B cell (primary cell): ENCODE measurements at places on chromosomes 6 and 20. TPM values are rescaled to one million over a fixed set of nuclear protein-coding genes. Genes with fewer than 3 reads are reported as not detected.

Gene OR2B6
- not detected in 2 replicates for total RNA-seq

Gene KCNK16
- not detected in 2 replicates for total RNA-seq

Gene HELZ2
- total RNA-seq, result 52.6 and 53.7 TPM in 2 replicates

Gene PTCHD4
- not detected in 2 replicates for total RNA-seq

Gene CTCFL
- not detected in 2 replicates for total RNA-seq

Gene NNAT
- not detected in 2 replicates for total RNA-seq

Gene TMEM170B
- total RNA-seq, result 3.2 and 3.4 TPM in 2 replicates

Gene BMP6
- 2.2 and 2.9 TPM in 2 replicates for total RNA-seq

Gene GTSF1L
- 0.84 TPM in 1 of 2 replicates, not detected in the other for total RNA-seq

Gene HSPA1A
- 58.8 and 61.2 TPM in 2 replicates for total RNA-seq

DNA sequence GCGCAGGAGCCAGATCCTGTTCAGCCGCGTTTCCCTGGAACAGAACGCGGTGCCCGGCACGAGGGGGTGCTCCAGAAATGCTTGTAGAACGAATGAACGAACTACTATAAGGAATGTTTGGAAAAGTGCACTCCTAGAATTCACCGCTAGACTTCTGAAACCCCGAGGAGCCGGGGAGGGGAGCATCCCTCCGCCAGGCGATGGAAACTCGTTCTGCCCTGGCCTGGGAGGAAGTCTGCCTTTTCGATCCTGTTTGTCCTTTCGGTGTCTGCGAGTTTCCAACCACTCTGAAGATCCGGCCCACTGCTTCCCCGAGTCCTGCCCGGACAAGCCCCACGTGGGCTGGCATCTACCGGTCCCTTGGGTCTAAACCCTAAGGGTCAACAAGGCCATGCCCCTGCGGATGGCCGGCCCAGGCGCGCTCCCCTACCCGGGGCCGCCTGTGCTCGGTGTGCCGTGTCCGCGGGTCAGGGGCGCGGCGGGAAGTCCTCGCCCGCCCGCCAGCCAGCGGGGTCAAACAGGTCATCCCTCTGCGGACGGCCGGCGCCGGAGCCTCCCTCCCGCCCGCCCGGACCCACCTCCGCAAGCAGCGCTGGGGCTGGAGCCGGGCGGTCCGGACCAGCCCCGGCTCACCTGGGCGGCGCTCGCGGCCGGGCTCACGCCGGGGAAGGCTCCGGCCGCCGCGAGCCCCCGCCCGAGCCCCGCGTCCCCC, 526 bp downstream of the SULF2 start:
- H3K27me3 ChIP-seq, result peaks cover 17% of the 10 kb centered on the region
- H3K36me3 ChIP-seq, result no peaks in the 10 kb centered on the region
- peak overlapping the region; percentile 65 for H3K4me3 ChIP-seq
- H3K4me1 ChIP-seq, result peaks cover 19% of the 10 kb centered on the region
- no peak overlapping the region for H3K27ac ChIP-seq
- peak; percentile 40 for DNase-seq

- peaks cover 68% of the 10 kb centered on the region for H3K4me1 ChIP-seq
- H3K36me3 ChIP-seq, result peaks cover under 1% of the 10 kb centered on the region
- H3K4me3 ChIP-seq, result peak within 1 kb of the TSS; percentile 62
Observed at GRCh38 chr6:41200901-41201763, at the start of gene TREML2. TREML2 (minus strand) TSS chr6:41201149; CDS start chr6:41201008, 141 bp downstream.

DNA sequence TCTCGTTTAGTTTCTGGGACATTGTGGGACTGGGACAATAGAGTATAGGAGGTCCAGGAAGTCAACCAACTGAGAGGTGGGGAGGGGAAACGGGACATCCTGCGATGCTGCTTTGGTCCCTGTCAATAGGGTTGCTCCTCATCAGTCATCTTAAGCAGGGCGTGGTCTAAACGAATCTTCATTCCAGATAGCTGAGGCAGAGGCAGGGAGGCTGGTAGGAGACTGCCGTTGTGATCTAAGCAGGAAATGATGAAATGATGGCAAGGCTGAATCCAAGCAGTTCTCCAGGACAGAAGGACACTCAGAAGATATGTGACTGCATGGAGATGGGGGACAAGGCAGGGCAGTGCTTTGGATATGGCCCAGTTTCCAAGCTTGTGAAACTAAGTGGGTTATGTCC, 953.4 kb downstream of the KIF16B start:
- no peak overlapping the region for H3K4me3 ChIP-seq
- no peaks in the 10 kb centered on the region for H3K27me3 ChIP-seq
- no peaks in the 10 kb centered on the region for H3K36me3 ChIP-seq
- H3K27ac ChIP-seq, result no peak overlapping the region

DNA sequence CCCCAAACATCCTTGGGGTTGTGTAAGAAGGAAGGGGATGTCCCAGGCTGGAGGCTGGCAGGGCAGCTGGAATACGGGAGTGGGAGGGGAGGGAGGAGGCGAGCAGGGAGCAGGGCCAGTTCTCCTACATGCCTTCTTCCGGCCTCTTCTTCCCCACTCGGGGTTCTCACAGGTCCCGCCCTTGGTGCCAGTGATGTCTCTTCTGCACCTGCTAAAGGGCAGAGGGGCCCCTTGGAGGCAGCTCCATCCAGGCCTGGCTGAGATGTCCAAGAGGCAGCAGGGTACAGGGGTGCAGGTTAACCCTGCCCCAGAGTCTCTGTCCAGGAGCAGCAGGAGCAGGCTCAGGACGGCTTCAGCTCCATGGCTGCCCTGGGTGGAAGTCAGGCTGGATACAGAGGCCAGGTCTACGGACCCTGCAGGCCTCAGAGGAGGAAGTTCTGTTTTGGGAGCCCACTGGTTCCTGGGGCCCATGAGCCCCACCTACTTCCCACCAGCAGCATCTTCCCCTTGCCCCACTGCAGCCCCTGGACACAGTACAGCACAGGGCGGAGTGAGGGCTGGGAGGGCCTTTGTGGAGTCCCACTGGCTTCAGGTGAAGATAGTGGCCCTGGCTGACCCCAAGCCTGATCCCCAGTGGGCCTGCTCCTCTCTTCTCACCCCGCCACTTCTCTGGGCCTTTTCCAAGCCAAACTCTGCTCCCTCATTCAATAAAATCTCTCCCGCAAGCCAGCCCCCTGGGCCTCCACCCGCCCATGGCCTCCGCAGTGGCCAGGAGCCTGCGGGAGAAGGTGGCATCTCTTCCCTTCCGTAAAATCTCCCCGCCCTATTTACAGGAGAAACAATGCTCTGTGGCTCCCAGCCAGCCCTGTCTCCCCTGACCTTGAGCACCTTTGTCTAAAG, 60.4 kb downstream of the YTHDF1 start:
- no peaks in the 10 kb centered on the region for H3K36me3 ChIP-seq
- H3K27ac ChIP-seq, result no peak overlapping the region
- peaks cover 3% of the 10 kb centered on the region for H3K4me1 ChIP-seq
- DNase-seq, result no peak
- H3K4me3 ChIP-seq, result no peak overlapping the region

DNA sequence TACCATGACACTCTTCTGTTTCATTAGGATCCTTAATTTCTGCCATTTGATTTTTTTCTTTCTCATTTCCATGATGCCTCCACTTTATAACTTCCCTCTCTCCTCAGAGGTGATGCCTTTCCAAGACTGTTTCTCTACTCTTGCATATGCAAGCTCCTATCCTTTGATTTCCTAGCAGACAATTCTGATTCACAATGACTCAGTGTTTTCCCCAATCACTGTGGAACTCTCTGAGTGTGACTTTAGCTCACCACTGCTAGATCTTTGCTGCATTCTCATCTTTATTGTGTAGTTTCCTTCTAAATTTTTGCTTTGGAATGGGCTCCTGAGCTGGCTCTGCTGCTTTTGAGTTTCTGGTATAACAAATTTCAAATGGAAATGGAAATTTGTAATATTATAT, 184.9 kb downstream of the TINAG start:
- H3K4me3 ChIP-seq, result no peak overlapping the region
- no peak for DNase-seq
- H3K27ac ChIP-seq, result no peak overlapping the region
- no peaks in the 10 kb centered on the region for H3K4me1 ChIP-seq
- no peaks in the 10 kb centered on the region for H3K27me3 ChIP-seq

- H3K4me3 ChIP-seq, result peak overlapping the region; percentile 39
- H3K27ac ChIP-seq, result no peak overlapping the region
- DNase-seq, result peak; percentile 51
- H3K27me3 ChIP-seq, result peaks cover 25% of the 10 kb centered on the region
Observed at GRCh38 chr20:34215711-34216381, 25.4 kb upstream of the ASIP start.

DNA sequence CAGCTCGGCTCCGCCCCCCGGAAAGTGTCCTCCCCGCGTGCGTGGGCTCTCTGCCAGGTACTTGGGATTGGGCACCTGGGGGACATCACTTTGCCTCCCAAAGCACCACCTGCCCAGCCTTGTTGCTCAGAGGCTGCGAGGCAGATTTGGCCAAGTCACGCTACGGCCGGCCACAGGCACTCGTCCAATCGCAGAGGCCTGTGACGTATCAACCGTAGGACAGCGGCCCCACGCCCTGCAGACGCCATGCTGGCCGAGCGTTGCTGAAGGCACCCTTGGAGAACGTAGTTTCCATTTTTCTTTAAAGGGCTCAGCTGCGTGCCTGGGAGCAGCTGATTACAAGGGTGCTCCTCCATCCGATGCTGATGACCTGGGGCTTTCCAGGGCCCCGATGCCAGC, 3.1 kb downstream of the NTSR1 start:
- H3K27ac ChIP-seq, result no peak overlapping the region
- no peak for DNase-seq
- no peak overlapping the region for H3K4me3 ChIP-seq
- H3K27me3 ChIP-seq, result no peaks in the 10 kb centered on the region
- H3K4me1 ChIP-seq, result no peaks in the 10 kb centered on the region
- H3K36me3 ChIP-seq, result no peaks in the 10 kb centered on the region

GRCh38 chr6:48229841-48230240, 118.8 kb upstream of the PTCHD4 start:
- H3K4me1 ChIP-seq, result no peaks in the 10 kb centered on the region
- no peak overlapping the region for H3K4me3 ChIP-seq
- no peaks in the 10 kb centered on the region for H3K36me3 ChIP-seq
- H3K27me3 ChIP-seq, result no peaks in the 10 kb centered on the region
- DNase-seq, result no peak
- H3K27ac ChIP-seq, result no peak overlapping the region

DNA sequence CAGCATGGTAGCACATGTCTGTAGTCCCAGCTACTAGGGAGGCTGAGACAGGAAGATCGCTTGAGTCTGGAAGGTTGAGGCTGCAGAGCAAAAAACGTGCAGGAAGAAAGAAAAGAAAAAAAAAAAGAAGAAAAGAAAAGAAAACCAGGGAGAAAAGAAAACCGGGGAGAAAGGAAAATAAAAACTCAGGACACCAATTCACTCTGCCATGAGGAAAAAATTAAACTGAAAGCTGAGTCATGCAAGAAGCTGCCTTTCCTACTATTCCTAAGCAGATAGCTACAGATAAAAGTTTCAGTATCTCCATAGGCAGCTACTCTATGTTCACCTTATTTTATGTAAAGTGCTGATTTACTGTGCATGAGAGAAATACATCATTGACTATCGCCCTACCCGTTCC, 10.5 kb downstream of the PTGIS start:
- no peaks in the 10 kb centered on the region for H3K36me3 ChIP-seq
- H3K27ac ChIP-seq, result no peak overlapping the region
- DNase-seq, result no peak
- no peak overlapping the region for H3K4me3 ChIP-seq
- no peaks in the 10 kb centered on the region for H3K4me1 ChIP-seq

GRCh38 chr20:39547546-39548408, 585.6 kb downstream of the DHX35 start:
- H3K36me3 ChIP-seq, result no peaks in the 10 kb centered on the region
- H3K4me1 ChIP-seq, result peaks cover 5% of the 10 kb centered on the region
- H3K27ac ChIP-seq, result no peak overlapping the region
- H3K4me3 ChIP-seq, result no peak overlapping the region

DNA sequence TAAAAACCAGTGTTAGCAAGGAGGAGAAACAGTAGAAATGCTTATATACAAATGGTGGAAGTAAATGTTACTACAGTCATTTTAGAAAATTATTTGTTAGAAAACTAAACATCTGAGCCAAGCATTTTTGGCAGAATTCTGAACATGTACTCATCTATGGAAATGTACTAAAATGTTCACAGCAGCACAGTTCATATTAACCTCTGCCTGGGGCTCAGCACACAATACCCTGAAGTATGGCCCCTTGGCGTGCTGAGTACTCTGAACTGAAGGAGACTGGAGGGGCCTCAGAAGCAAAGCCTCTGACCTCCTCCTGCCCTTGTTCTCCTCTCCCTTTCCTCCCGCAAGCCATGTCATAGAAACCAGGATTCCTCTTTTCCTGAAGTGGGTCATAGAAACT, 66.2 kb upstream of the RALGAPA2 start:
- no peaks in the 10 kb centered on the region for H3K27me3 ChIP-seq
- H3K4me1 ChIP-seq, result no peaks in the 10 kb centered on the region
- no peak for DNase-seq
- H3K4me3 ChIP-seq, result no peak overlapping the region

GRCh38 chr20:49508435-49509199, 26.1 kb upstream of the KCNB1 start:
- H3K4me3 ChIP-seq, result no peak overlapping the region
- H3K27me3 ChIP-seq, result peaks cover 22% of the 10 kb centered on the region
- no peaks in the 10 kb centered on the region for H3K4me1 ChIP-seq
- no peaks in the 10 kb centered on the region for H3K36me3 ChIP-seq
- DNase-seq, result peak; percentile 36
- H3K27ac ChIP-seq, result no peak overlapping the region

DNA sequence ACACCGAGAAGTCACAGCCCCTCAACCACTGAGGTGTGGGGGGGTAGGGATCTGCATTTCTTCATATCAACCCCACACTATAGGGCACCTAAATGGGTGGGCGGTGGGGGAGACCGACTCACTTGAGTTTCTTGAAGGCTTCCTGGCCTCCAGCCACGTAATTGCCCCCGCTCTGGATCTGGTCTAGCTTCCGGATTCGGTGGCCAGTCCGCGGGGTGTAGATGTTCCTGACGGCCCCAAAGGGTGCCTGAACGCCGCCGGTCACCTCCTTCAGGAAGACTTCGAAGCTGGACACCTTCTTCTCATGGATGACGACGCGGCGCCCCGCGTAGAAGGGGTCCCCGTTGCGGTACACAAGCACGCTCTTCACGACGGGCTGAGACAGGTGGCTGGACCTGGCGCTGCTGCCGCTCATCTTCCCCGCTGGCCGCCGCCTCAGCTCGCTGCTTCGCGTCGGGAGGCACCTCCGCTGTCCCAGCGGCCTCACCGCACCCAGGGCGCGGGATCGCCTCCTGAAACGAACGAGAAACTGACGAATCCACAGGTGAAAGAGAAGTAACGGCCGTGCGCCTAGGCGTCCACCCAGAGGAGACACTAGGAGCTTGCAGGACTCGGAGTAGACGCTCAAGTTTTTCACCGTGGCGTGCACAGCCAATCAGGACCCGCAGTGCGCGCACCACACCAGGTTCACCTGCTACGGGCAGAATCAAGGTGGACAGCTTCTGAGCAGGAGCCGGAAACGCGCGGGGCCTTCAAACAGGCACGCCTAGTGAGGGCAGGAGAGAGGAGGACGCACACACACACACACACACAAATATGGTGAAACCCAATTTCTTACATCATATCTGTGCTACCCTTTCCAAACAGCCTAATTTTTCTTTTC, at the start of gene DCDC2:
TSS of gene DCDC2 (minus strand) at position 724 of the 883 bp plus-strand sequence. CDS start at position 415, 309 bp downstream.
- H3K27me3 ChIP-seq, result no peaks in the 10 kb centered on the region
- peaks cover 23% of the 10 kb centered on the region for H3K4me1 ChIP-seq
- no peaks in the 10 kb centered on the region for H3K36me3 ChIP-seq
- peak within 1 kb of the TSS; percentile 45 for H3K4me3 ChIP-seq

GRCh38 chr6:118893064-118893806, 717 bp upstream of the ASF1A start:
- peak overlapping the region; percentile 84 for H3K27ac ChIP-seq
- no peaks in the 10 kb centered on the region for H3K27me3 ChIP-seq
- peaks cover 31% of the 10 kb centered on the region for H3K4me1 ChIP-seq
- no peak for DNase-seq
- H3K4me3 ChIP-seq, result peak overlapping the region; percentile 86
- no peaks in the 10 kb centered on the region for H3K36me3 ChIP-seq

- peaks cover 24% of the 10 kb centered on the region for H3K4me1 ChIP-seq
- peak overlapping the region; percentile 32 for H3K27ac ChIP-seq
- no peak for DNase-seq
Observed at GRCh38 chr6:132819405-132820161, 5.2 kb downstream of the RPS12 start.
